Gastroesophageal sphincter (tissue), 4 donors: ENCODE measurements at places on chromosomes 12 and 14.

GRCh38 chr12:28938056-28938455, 211.0 kb upstream of the FAR2 start:
- no peak for ATAC-seq

- no peak for ATAC-seq
These were observed 256.5 kb upstream of the HMGA2 start for GRCh38 chr12:65567820-65568219.

DNA sequence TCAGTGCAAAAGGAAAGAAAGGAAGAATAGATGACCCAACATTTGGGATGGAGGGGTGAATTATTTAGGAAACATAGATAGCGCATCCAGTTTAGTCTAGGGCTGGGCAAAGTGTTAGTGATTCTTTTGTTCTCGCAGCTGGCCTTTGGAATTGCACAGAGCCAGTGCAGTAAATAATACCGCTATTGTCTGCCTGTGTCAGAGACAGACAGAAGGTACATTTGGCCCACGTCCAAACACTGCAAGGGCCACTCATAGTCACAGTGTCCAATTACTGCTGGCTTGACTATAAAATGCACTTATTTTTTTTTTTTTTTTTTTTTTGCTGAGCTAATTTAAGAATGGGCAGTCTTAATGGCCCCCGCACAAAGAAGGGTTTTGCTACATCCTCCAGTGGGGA, 638.6 kb downstream of the BCL11B start:
- no peak for ATAC-seq

- no peak for ATAC-seq
These were observed 228.0 kb downstream of the NELL2 start for GRCh38 chr12:44647917-44648690.

GRCh38 chr12:65277994-65278575, 398 bp upstream of the MSRB3 start:
- peak; percentile 1 for ATAC-seq

DNA sequence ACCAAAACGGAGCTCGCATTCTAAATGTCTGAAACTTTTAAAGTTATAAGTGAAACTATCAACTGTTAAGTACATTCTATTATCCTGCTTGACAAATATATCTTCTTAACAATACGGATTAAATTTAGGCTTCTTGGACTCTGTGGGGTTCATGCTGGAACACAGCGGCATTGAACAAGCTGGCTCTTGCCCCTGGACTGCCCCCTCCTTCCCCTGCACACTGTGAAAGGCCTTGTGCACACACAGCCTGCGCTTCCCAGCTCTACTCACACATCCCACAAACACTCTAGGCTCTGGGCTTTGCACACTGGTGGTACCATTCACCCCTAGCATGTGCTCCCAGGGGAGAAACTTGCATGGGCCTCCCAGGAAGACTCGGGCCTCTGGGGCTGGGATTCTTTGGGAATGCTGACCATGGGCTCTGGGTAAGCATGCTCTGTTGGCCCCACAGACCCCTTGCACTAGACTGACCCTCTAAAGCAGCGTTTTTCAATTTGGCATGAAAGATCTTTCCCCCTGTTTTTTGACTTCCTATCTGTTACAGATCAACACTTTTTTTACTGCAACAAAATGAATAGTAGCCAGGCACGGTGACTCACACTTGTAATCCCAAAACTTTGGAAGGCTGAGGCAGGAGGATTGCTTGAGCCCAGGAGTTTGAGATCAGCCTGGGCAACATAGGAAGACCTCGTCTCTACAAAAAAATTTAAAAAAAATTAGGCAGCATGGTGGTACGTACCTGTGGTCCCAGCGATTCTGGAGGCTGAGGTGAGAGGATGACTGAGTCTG, 96.2 kb upstream of the CPM start:
- no peak for ATAC-seq
